ENCODE measurements at places on chromosomes 6 and 20.

GRCh38 chr20:62878244-62879038 lies 16.8 kb upstream of the TCFL5 start:
- DNase-seq, result no peak

- DNase-seq, result no peak
Measured at GRCh38 chr6:129281168-129281796, 398.3 kb downstream of the LAMA2 start.

DNA sequence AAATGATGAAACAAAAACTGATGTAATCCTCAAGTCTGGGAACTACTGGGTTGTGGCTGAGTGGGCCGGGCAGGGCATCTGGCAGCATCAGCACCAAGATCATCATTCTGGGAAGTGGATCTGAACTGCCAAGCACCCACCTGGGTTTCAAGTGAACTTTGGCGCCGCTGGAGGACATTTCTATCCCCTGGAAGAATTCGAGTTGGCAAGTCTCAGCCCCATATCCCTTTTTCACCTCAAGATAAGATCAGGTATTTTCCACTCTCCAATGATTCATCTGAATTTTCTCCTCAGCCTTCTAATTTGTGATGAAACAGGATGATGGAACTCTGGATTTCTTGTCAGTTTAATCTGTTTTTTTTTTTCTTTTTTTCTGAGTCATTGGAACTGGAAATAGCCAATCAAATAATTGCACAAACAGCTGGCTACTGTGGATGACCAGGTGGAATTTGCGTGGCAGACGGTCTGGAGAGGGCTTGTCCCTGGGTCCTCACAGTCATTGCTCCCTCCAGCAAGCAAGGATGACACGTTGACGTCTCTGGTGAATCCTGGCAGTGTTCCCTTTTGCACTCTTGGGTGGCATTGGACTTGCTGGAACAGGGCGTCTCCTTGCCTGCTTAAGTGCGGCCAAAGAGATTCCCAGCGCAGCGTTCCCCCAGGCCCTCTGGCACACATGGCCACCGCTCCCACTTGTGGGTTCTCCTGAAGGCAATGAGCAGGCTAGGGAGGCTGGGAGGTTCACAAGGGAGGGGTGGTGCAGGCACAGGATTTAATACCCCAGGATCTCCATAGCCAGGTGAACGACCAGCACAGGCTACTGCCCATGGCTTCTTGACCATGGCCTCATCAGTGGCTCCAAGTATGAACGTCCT lies 80.4 kb downstream of the DHX35 start:
- no peak for DNase-seq

DNA sequence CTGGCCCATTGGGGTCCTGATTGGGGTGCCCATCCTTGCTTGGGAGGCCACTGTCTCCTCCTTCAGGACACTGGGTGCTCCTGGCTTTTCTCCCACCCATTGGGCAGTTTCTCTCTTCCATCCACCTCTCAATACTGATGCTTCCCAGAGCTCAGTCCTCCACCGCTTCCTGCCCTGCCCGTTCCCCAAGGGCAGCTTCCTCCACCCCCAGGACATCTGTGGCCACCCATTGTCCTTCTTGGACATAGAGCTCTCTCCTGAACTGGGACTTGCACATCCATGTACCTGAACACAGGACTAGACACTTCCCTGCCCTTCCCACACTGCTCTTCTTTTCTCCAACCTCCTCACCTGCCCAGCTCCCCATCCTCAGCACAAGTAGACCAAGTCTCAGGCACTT lies 69.4 kb upstream of the NNAT start:
- no peak for DNase-seq

GRCh38 chr6:36752886-36753506 lies 55.4 kb downstream of the RAB44 start:
- DNase-seq, result no peak

GRCh38 chr6:27471365-27472115 lies 1.4 kb downstream of the ZNF184 start:
- DNase-seq, result no peak

DNA sequence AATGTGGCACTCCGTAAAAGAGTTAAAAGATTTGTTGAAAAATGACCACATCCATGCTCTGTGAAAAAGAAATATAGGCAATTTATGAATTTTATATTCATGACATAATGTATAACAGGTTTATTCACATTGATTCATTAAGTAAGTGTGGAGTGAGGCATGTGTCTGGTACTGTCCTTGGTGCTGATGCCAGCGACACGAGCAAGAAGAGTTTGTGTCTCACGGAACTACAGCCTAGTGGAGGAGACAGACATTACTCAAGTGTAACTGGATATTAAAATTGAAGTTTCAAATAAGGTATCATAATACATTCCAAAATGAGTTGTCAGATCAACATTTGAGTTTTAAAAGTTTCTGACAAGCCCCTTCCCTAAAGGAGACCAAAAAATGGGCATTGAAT lies 158.2 kb upstream of the PRND start:
- no peak for DNase-seq

GRCh38 chr20:46253391-46253790 lies 54.9 kb downstream of the CDH22 start:
- DNase-seq, result no peak

GRCh38 chr6:108653949-108654348 lies 93.2 kb downstream of the FOXO3 start:
- DNase-seq, result no peak

GRCh38 chr6:10205120-10205519 lies 209.8 kb downstream of the TFAP2A start:
- DNase-seq, result peak; percentile 24
